ENCODE measurements at places on chromosomes 5 and 9.

GRCh38 chr9:125544484-125544883 lies 162.5 kb downstream of the MAPKAP1 start:
- no peak for DNase-seq

GRCh38 chr9:86128235-86128822 lies 29.0 kb upstream of the GOLM1 start:
- no peak for DNase-seq

DNA sequence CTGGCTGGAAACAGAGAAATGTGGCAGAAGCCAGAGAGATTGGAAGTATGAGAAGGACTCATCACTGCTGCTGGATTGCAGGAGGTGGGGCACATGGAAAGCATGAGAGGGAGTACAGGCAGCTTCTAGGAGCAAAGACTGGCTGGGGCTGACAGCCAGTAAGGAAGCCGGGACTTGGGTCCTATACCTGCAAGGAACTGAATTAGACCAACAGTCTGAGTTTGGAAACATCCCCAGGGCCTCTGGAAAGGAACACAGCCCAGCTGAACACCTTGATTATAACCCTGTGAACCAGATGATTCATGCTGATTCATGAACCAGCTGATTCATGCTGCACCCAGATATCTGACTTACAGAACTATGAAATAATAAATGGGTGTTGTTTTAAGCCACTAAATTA lies 93.4 kb downstream of the OSTF1 start:
- DNase-seq, result no peak

DNA sequence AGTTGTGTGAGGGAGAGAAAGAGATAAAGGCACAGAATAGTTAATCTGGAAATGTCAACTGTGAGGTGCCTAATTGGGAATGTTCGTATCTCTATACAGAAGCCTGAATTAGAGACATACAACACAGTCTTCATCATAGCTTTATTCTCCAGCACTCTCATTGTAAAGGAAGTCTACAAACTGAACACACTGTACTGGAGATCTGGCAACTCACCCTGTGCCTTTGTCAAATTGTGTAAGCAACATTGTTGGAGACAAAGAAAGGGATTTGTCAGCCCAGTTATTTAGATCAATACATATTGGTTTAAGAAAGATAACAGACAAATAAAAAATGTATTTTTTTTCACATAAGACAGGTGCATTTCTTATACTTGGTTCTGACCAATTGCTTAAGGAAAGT lies 832.9 kb upstream of the DMAC1 start:
- DNase-seq, result no peak

- DNase-seq, result no peak
Observed at GRCh38 chr5:36644727-36645126, 38.3 kb downstream of the SLC1A3 start.

DNA sequence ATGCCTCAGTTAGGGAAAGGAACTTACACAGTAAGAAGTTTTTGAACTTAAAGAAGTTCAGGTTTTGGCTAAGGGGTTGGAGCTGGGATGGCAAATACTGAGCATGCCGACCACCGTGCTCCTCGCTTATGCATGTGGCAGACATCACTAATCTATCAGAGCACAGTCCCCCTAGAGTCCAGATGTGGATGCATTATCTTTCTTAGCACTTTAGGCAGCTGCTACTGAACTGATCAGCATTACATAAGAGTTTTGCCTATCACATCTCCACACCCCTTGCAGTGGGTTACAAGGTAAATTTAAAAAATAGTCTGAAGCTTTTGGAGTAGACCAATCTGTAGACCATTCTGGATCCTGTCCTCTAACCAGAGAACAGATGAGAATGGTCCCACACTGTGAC lies 22.4 kb downstream of the MACIR start:
- no peak for DNase-seq

GRCh38 chr9:125296843-125297372 lies 35.3 kb downstream of the GAPVD1 start:
- DNase-seq, result peak; percentile 19

DNA sequence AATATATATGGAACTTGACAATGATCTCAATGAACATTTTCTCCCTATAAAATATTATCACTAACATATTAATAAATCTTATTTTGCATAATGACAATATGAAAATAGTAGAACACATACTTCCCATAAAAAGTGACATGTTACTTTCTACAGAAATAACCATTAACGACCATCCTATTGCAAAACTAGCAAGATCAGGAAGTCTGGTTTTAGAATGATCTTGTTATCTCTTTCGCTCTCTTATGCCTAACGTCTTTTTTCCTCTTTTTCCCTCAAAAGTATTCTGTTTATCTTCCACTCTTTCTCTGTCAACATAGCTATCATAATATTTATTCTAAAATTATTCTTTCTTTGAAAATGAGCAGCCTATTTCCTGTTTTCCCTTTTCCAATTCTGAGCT lies 21.6 kb upstream of the C5orf46 start:
- no peak for DNase-seq

DNA sequence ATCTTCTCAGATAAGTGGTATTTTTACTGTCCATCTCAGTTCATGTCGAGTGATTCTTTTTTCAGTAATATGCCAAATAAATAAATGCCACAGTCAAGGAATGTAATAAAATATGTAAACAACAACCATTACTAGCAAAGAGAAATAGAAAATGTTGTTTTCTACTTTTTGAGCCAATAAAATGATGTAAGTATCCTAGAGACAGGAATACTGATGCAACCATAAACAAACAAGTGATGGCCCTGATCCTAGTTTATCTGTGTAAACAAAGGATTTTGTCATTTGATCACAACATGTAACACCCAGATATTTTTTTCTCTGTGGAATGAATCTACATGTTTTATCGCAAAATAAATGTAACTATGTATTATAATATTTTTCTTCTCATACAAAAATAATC lies 1852.8 kb downstream of the EFNA5 start:
- no peak for DNase-seq

GRCh38 chr5:153256-153655 lies 38.0 kb upstream of the LRRC14B start:
- no peak for DNase-seq

- no peak for DNase-seq
Observed at GRCh38 chr5:139908749-139909148, 113.1 kb downstream of the PSD2 start.

GRCh38 chr9:78030296-78030552 lies 1.4 kb downstream of the GNAQ start:
- DNase-seq, result peak; percentile 85

GRCh38 chr5:81195335-81195929 lies 37.7 kb upstream of the CKMT2 start:
- DNase-seq, result no peak

GRCh38 chr5:178162481-178162880 lies 8.8 kb upstream of the NHP2 start:
- DNase-seq, result no peak

DNA sequence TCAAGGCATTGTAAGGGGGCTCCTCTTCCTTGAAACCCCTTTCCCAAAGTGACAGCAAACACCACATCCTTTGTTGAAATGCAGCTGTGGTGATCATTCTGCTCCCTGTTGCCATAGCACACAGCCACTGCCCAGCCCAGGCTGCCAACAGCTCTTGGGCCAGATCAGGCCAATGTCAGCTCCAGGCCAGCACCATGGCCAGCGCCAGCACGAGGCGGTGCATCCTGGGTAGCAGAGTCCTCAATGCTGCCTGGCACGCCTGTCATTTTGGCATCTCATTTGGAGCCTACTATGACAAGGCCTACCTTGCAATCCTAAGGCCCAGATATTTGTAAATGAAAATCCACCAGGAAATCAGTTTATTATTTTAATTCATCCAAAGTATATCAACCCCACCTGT lies 390.6 kb downstream of the DNAH5 start:
- no peak for DNase-seq

GRCh38 chr5:174358276-174358675 lies 312.8 kb downstream of the NSG2 start:
- no peak for DNase-seq

DNA sequence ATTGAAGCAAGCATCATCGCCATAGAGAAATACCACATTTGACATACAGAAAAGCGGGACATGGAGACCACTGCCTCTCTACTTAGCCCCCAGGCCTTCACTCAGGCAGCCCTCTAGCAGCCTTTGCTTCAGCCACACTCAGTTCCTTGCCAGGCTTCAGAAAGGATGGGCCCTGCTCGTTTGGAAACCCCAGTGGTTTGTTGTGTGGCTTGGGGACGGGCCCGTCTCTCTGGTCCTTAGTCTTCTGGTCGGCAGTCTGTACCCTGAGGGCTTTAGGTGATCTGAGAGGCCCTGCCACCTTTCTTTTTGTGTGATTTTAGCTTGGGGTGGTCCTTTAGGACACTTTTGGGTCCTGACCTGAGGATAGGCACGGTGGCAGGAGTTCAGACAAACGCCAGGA lies 21.1 kb upstream of the ARSI start:
- no peak for DNase-seq

GRCh38 chr5:65066387-65067146 lies 297.8 kb downstream of the CWC27 start:
- peak; percentile 35 for DNase-seq

DNA sequence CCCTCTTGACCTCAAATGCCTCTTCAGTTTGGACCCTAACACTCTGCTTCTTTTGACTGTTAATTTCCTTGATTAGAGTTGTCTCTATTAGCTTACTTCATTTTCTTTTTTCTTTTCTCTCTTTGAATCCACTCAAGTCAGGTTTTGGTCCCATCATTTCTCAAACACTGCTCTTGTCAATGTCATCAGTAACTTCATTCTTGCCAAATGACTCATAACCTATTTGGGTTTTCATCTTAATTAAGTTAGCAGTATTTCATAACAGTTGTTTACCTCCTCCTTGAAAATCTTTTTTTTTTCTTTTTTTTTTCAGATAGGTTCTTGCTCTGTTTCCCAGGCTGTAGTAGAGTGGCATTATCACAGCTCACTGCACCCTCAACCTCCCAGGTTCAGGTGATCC lies 119.6 kb downstream of the PARP8 start:
- no peak for DNase-seq

- DNase-seq, result no peak
Observed at GRCh38 chr9:37625758-37626147, 25.0 kb upstream of the FRMPD1 start.
